ENCODE measurements at places on chromosomes 11 and 22.

DNA sequence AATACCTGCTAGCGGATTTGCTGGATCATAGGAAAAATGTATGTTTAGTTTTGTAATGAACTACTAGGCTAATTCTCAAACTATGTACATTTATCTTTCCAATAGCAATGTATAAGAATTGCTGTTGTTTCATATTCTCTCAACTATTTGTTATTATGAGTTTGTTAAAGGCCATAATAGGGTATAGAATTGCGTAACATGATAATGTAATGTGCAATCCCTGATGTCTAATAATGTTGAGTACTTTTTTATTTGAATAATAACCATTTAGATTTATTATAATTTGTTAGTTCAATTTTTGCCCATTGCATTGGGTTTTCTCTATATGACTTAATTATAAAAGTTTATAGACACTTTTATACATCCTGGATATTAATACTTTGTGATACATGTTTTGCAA, 801.6 kb downstream of the LUZP2 start:
- DNase-seq, result no peak

DNA sequence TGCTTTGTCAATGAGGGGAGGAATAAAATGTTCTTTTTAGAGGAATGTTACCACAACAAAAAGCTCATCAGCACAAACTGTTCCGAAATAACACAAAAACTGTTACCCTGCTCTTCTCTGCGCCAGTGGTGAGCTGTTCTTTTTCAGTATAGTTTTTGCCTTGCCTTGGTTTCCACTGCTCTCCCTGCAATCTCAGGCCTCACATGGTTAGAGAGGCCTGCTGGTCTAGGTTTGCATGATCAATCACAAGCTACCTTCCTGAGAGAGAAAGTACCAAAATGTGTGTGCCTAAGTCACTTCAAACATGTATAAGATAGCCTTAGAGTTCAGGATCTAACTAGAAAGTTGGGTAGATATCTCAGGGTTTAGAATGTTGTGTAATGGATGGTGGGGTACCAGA, 114.6 kb downstream of the STIM1 start:
- no peak for DNase-seq

DNA sequence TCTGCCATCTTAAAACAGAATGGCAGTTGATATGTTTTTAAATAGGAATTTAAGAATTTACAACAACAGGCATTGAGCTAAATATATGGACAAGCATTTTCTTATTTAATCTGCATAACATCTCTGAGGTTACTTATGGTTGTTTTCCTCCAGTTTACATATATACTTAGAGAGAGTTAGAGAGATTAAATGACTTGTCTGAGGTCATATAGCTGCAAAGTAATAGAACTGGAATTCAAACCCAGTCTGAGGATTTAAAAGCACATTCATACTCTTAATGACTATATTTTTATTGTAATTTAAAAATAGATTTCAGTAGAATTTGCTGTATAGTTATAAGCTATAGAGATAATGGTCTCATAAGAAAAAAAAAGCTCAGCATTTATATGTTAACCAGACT, 81.4 kb upstream of the GRIK4 start:
- no peak for DNase-seq

GRCh38 chr11:95149651-95150364, 60.2 kb downstream of the ENDOD1 start:
- no peak for DNase-seq

GRCh38 chr11:25910086-25910485, 421.8 kb upstream of the ANO3 start:
- DNase-seq, result no peak

GRCh38 chr22:38953577-38954413, 3.6 kb upstream of the APOBEC3A start:
- DNase-seq, result no peak

- no peak for DNase-seq
Observed at GRCh38 chr11:34823639-34824038, 92.5 kb downstream of the APIP start.

DNA sequence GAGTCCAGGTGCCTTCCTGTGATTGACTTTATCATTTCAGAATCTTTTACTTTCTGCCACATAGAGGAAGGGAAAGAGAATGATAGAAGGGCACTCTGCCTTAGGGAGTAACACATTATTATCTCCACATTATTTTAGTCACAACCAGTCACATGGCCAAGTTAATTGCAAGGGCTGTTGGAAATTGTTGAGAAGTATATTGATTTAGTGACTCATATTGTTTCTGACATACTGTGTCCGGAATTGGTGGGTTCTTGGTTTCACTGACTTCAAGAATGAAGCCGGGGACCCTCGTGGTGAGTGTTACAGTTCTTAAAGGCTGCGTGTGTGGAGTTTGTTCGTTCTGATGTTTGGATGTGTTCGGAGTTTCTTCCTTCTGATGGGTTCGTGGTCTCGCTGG, 8.7 kb downstream of the OR51B4 start:
- no peak for DNase-seq

- no peak for DNase-seq
Observed at GRCh38 chr11:107123022-107123421, 104.7 kb upstream of the GUCY1A2 start.

- DNase-seq, result no peak
Observed at GRCh38 chr11:125251956-125252355, 87.4 kb downstream of the PKNOX2 start.

DNA sequence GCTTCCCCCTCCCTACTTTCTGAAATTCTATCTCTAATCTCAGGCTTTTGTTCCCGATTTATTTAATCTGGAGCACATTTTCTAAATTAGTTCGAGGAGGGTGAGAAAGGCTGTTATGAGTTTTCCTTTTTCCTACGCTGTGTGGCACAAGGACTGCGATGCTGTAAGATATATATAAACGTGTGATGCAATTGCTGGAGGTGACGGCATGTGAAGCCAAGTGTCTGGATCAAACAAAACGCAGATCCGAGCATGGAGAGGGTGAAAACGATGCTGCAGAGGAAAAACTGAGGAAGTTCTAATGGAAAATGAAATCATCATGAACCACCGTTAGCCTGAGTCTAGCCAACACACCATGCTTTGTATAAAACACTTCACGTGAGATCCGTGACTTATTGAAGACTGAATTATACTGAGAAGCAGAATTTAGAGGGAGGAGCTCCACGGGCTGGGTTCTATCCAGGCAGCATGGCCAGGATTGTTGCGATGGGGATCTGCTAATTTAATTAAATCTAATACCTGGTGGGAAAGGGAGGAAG, 4.4 kb downstream of the PKNOX2 start:
- DNase-seq, result no peak

GRCh38 chr11:131943295-131943694, 572.9 kb downstream of the NTM start:
- no peak for DNase-seq

- no peak for DNase-seq
Observed at GRCh38 chr11:64090806-64091516, 55.2 kb downstream of the FLRT1 start.

DNA sequence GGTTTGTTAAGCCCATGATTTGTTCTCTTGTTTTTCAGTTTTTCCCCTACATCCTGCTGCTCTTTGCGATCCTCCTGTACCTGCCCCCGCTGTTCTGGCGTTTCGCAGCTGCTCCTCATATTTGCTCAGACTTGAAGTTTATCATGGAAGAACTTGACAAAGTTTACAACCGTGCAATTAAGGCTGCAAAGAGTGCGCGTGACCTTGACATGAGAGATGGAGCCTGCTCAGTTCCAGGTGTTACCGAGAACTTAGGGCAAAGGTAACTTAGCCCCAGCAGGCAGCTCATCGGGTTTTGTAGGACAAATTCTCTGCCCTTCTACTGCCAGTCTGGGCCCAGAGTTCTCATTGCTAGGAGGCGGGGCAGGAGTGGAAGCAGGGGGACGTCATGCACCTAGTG, 49.7 kb downstream of the PANX1 start:
- DNase-seq, result no peak

- no peak for DNase-seq
Observed at GRCh38 chr22:20191803-20192202, 40.9 kb upstream of the CCDC188 start.

GRCh38 chr22:24133187-24133965, 47.9 kb upstream of the SUSD2 start:
- DNase-seq, result no peak

DNA sequence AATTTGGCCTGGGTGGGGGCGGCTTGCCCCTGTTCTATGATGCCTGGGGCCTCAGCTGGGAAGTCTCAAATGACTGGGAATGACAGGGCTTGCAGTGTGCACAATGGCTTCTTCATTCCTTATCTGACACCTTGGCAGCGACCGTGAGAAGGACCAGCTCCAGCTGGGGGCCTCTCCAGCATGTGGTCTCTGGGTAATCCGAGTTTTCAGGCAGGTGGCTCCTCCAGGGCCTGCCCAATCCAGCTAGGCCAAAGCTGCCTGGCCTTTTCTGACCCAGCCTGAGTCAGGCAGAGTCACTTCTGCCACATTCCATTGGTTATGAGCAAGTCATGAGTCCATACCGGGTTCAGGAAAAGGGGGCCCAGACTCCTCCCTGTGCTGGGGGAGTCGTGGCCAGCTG, 646.0 kb downstream of the OPCML start:
- no peak for DNase-seq

DNA sequence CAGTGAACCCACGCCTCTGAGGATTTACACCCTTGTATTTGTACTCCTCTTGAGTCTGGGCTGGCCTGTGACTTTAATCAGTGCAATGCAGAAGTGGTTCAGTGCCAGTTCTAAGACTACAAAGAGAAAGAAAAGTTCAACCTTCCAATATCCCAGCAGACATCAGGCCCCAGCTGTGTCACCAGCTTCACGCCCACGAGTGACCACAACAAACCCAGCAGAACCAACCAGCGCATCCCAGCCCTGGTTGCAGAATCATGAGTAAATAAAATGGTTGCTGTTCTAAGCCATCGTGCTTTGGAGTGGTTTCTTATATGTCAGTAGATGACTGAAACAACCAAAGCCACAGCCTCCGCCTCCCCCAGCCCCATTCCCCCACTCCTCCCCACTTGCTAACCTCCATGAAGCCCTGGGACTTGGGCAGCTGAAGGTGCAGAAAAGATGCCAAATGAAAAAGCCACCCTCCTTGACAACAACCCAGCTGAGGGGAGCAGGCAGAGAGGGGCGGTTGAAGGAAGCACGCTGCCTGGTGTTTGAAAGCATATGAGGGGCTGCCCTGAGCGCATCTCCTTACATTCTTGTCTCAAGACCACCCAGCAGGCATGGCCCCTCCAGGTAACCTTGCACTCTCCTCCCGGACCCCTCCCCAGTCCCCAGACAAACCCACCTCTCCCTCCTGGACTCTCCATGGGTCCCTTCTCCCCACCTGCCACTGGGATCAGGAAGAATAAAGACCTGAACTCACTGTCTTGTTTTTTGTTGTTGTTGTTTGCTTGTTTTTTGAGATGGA, 20.9 kb downstream of the TSKU start:
- no peak for DNase-seq

GRCh38 chr22:37509059-37509860, 10.0 kb downstream of the CARD10 start:
- DNase-seq, result no peak

GRCh38 chr11:116563028-116563711, 209.6 kb downstream of the BUD13 start:
- DNase-seq, result no peak

DNA sequence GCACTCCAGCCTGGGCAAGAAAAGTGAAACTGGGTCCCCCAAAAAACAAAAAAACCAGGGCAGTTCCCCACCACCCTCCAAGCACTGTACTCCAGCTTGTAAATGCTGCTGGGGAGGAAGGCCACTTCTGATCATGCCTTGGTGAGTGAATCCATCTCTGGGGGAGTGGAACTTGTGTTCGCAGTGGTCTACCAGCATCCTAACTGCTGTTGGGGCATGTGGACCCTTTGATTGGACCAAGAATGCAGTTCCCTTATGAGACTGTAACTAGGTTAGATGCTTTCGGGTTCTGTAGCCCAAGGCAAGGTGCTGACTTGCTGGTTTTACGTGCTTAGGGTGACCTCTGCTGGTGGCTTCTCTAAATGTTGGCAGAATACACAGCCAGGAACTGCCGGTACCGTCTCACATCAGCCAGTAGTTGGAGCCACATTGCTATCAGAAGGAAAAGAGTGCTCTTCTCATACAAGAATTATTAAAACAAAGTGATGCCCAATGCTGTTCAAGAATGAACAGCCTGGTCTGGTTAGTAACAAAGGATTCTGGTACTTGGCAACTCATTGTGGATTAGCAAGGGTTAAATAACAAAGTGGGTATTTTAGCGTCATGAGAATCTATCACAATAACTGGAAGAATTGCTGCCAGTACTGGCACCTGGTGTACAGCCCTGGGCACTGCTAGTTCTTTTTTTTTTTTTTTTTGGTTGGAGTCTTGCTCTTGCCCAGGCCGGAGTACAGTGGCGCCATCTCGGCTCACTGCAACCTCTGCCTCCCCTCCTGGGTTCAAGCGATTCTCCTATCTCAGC, 13.0 kb downstream of the EIF1AD start:
- DNase-seq, result peak; percentile 81

DNA sequence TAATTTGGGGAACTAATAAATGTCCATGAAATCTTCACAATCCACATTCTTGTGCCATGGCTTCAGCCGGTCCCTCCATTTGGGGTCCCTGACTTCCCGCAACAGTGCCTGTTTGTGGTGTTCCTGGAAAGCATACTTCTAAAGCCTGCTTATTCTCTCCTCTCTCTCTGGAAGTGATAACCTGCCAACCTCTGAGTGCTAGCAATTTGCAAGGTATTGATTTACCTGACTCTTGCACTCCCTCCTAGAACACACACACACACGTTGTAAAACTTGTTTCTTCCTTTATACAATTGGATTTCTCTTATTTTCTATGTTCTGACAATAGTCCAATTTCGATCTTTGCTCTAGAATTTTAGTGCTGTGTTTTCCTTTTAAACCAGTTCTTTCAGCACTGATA, 58.5 kb downstream of the NXPE2 start:
- DNase-seq, result no peak

DNA sequence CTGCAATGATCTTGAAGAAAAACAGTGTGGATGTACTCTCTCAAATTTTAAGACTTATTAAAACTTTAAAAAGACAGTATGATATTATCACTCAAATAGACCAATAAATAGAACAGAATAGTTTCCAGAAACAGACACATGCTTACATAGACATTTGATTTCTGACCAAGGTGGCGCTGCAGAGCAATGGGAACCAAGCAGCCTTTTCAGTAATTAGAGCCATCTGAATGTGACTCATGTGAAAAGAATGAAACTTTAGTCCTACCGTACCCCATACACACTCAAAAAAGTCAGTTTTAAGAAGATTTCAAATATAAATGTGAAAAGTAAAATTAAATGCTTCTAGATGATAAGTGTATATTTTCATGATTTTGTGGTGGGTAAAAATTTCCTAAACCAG, 74.2 kb upstream of the MS4A8 start:
- no peak for DNase-seq

GRCh38 chr11:79439886-79440570, 802 bp downstream of the TENM4 start:
- no peak for DNase-seq

DNA sequence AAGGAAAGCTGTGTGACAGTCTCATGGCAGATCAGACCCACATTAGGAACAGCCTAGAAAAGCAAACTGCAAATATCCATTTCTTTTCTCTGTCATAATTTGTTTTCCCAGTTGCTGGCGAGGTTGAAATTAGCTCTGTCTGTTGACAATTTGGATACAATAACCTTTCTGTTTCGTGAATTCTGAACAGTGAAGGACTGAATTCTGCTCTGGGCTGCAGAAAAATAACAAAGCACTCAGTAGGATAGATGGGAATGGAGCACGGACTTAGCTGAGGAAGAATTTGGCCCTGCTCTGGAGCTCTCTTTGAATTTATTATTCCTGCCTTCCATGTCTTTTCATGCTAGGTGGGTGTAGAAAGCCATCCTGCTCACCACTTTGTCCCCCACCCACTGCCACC, 140.3 kb downstream of the RRAS2 start:
- DNase-seq, result no peak

GRCh38 chr11:123061403-123062157, at the start of gene HSPA8:
Gene HSPA8, minus strand, starts transcription at chr11:123062136. Its CDS starts 812 bp downstream, at chr11:123061324.
- peak; percentile 44 for DNase-seq

- DNase-seq, result no peak
Observed at GRCh38 chr11:26948881-26949280, 45.0 kb upstream of the FIBIN start.

All from activated effector memory CD4-positive, alpha-beta T cell treated with Interleukin-2 at 50 U/mL for 16 hours (primary cell).